Neuronal stem cell (in vitro differentiated cells): ENCODE measurements at places on chromosomes 13 and 19.

DNA sequence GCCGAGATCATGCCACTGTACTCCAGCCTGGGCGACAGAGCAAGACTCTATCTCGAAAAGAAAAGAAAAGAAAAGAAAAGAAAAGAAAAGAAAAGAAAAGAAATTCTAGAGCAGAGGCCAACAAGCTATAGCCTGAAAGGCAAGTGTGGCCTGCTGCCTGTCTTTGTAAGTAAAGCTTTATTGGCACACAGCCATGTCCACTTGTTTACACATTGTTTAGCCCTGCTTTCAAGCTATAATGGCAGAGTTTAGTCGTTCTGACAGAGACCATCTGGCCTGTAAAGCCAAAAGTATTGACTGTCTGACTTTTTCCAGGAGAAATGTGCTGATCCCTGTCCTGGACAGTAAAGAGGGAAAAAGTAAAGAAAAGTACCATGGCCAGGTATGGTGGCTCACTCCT lies 18.3 kb downstream of the NWD1 start:
- no peak for DNase-seq

DNA sequence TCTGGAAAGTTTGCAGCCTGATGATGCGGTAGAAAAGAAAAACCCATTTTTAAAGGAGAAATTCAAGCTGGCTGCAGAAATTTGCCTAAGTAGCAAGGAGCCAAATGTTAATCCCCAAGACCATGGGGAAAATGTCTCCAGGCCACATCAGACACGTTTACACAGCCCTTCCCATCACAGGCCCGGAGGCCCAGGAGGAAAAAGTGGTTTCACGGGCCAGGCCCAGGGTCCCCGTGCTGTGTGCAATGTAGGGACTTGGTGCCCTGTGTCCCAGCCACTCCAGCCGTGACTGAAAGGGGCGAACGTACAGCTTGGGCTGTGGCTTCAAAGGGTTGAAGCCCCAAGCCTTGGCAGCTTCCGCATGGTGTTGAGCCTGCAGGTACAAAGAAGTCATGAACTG lies 35.9 kb downstream of the ZNF627 start:
- no peak for DNase-seq

- DNase-seq, result no peak
Measured at GRCh38 chr19:58304255-58304654, 922 bp upstream of the ERVK3-1 start.

DNA sequence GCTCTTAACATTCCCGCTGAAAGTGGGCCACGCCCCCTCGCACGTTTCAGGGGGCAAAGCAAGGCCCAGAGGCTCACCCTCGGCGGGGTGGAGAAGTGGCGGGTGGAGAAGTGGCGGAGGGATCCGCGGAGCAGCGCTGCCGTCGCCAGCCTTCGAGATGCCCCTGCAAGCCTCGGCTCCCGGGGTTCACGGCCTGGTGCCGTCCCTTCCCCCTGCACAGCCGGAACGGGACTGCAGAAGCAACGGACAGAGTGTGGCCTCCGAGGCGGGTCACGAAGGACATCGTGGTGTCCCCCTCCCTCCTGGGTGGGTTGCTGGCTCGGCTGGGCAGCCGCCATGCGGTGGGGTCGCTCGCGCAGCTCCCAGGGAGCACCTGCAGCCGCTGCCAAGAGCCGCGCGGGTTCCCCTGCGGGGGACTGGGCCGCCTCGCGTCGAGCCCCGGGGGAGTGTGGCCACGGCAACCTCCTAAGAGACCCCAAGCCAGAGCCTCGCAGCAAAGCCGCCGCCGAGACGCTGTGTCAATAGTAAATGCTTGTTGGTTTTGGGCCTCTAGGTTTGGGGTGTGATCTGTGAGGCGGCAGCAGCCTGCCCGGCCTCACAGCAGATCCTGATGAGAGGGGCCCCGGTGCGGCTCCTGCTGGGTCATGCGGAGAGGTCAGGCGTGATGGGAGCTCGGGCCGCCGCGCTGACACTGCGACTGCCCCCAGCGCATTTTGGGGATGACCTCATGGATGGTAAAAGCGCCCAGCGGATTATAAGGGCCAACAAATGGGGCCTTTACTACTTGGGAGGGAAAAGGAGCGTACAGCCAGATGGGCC lies 5.5 kb downstream of the TPGS1 start:
- DNase-seq, result no peak

DNA sequence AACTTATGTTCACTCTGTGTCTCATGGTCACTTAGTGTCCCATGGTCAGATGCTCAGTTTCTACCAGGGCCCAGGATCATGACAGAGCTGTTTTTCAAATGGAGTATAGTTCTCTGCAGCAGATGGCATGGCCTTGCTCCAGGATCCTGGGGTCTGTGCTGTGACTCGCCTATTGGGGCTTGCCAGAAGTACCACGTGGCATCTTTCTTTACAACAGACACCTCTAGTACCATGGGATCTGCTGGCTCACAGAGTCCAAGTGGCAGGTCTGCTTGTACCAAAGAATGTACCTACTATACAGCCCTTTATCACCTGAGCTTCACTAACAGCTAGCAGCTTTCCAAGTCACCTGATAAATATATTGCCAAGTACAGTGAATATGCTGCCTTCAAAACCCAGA lies 6.0 kb upstream of the RNF6 start:
- no peak for DNase-seq
